Amygdala (tissue), 56 donors: ENCODE measurements at places on chromosomes 16 and 17.
A peak's percentile ranks its signal among the peaks of the same experiment; 100 is the strongest.

GRCh38 chr16:67666032-67666551 is 458 bp downstream of the ENKD1 start:
- DNase-seq, result no peak

DNA sequence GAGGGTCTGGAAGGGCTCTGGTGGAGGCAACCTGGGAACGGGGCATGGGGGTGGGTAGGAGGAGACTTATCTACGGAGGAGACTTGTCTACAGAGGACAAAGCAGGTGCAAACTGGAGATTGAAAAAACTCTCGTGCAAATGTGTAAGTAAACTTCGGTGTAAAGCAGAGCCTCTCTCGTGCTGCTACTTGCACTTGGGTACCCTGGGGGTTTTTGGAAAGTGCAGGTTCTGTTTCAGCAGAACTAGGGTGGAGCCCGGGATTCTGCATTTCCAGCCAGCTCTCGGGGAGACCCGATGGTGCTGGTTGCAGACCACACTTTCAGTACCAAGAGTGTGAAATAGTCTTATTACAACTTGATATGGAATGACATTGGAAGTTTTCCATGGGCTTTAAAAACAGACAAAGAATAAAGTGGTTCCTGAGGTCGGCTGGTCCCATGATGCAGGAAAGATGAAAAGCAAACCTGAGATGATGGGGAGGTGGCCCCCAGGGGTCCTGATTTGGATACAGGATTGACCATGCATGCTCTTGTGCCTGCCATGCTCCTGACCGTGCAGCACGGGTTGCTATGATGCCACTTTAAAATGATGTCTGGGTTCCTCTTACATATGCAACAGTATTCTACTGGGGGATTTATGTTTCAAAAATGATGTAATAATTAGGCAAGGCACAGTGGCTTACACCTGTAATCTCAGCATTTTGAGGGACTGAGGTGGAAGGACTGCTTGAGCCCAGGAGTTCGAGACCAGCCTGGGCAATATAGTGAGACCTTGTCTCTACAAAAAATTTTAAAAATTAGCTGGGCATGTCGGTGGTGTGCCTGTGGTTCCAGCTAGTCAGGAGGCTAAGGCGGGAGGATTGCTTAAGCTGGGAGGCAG is 69.3 kb downstream of the IRF8 start:
- DNase-seq, result no peak

- DNase-seq, result no peak
Observed at GRCh38 chr17:12492450-12492849, 173.2 kb upstream of the MYOCD start.

GRCh38 chr17:82321947-82322466 is 4.6 kb upstream of the CD7 start:
- no peak for DNase-seq

DNA sequence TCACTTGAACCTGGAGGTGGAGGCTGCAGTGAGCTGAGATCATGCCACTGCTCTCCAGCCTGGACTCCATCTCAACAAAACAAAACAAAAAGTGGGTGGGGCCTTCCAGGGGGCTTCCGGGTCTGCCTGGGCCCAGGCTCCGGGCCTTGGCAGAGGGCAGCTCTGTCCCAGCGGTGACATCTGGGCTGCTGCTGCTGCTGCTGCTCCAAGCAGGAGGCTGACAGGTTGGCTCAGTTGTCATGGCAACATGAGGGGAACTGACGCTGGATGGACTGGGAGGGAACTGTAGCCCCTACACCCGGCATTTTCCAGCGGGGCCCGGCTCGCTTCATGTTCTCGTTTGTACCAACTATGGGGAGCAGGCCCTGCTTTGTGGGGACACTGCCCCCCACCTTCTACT is 4.0 kb downstream of the BAIAP3 start:
- DNase-seq, result no peak

- no peak for DNase-seq
Observed at GRCh38 chr16:86044881-86045590, 146.1 kb downstream of the IRF8 start.

DNA sequence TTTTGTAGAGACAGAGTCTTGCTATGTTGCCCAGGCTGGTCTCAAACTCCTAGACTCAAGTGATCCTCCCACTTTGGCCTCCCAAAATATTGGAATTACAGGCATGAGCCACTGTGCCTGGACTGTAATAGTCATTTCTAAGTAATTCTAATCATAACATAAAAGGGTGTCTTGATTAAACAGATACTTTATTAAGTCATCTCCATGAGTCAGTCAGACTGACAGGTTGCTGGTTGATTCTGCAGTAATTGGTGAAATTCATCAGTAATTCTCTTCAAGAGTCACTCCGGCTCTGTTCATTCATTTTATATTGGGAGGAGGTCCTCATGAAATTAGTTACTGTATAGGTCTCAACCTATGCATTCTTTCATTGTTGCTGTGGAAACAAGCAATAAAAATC is 85.6 kb downstream of the SPECC1 start:
- no peak for DNase-seq

DNA sequence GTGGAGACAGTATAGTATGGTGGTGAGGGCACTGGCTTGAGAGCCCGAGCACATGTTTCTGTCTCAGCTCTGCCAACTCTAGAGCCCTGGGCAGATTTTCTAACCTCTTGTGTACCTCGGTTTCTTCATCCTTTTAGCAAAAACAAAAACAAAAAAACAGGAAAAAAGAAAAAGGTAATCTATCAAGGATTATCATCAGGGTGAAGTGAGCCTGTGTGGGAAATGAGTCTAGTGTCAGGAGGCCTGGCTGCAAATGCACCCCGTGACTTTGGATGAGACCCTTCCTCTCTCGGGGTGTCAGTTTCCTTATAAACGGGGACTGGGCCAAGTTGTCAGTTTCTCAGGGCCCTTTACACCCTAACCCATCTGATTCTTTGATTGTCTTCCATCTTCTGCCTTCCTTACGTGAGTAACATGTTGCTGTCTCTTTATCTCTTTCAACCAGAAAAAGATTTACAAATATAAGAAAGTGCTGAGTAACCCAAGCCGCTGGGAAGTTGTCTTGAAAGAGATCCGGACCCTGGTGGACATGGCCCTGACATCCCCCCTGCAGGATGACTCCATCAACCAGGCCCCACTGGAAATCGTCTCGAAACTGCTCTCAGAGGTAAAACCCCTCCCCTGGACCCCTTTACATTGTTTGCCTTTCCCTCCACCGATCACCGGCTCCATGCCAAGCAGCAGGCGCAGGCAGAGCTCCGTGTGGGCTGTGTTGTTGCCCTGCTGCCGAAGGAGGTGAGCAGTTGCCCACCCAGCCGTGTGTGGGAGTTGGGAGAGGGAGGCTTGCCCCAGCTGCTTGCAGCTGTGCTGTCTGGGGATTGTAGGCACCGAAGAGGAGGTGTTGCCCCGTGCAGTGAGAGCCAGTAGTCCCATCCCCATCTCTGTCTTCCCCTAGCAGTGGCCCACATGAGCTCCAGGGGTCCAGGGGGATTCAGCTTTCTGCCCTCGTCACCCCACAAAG is 127.1 kb upstream of the PLCG2 start:
- no peak for DNase-seq

DNA sequence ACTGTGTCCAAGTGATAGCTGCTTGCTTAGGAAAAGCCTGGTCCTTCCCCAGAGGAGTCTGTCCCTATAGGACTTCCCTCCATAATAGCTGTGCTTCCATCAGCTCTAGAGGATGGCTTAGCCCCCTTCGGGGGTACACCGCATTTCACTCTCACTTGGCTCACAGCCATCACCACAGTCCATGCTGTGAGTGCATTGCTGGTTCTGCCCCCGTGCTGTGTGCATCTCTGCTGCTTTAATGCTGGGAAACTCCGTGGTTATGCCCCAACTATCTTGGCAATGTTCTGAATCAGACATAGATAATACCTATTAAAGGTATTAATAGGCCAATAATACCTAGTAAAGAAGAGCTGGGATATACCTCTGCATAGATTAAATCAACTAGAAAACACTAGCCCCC is 58.3 kb downstream of the SIAH1 start:
- no peak for DNase-seq

DNA sequence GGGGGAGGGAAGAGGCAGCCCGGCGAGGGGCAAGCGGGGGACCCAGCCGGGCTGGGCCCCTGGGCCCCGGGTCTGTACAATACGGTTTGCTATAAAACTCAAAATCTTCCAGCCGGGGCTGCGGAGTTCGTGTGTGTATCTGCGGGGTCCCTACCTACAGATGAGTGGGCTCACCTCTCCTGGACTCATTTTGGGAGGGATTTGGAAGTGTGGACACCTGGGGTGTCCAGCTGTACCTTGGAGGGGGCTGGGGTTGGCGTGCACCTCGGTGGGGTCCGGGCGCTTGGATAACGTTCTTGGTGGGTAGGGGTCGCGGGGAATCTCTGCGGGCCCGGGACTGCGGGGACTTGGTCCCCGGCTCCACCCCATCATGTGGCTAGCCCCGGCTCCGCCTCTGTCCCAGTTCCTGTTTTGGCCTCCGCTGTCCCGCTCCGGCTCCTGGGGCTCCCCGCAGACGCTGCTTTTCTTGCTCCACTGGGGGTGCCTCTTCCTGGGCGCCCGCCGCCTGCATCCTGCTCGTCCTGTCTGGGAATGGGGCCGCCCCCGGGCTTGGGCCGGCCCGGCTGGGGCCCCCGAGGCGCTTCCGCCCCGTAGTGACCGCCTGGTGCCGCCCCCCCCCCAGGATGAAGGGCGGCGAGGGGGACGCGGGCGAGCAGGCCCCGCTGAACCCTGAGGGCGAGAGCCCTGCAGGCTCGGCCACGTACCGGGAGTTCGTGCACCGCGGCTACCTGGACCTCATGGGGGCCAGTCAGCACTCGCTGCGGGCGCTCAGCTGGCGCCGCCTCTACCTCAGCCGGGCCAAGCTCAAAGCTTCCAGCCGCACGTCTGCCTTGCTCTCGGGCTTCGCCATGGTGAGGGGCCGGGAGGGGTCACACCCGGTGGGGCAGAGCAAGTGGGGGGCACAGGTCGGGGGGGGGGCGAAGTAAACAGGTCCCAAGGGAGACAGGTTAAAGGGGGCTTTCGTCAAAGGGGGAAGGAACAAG is at the start of gene ORAI3:
TSS of gene ORAI3 (plus strand) at position 402 of the 983 bp plus-strand sequence. CDS start at position 624, 222 bp downstream.
- DNase-seq, result peak; percentile 29

GRCh38 chr17:57944908-57945307 is 10.3 kb downstream of the CUEDC1 start:
- DNase-seq, result no peak

- DNase-seq, result no peak
Observed at GRCh38 chr17:83098241-83099085, 19.1 kb downstream of the METRNL start.

- DNase-seq, result no peak
Observed at GRCh38 chr17:2075336-2076086, 20.6 kb downstream of the HIC1 start.

- no peak for DNase-seq
Observed at GRCh38 chr16:4987580-4988374, 29.6 kb downstream of the SEC14L5 start.

GRCh38 chr16:7605812-7606211 is 273.2 kb downstream of the RBFOX1 start:
- DNase-seq, result no peak

GRCh38 chr16:89045181-89045815 is 48.4 kb upstream of the ACSF3 start:
- DNase-seq, result no peak

DNA sequence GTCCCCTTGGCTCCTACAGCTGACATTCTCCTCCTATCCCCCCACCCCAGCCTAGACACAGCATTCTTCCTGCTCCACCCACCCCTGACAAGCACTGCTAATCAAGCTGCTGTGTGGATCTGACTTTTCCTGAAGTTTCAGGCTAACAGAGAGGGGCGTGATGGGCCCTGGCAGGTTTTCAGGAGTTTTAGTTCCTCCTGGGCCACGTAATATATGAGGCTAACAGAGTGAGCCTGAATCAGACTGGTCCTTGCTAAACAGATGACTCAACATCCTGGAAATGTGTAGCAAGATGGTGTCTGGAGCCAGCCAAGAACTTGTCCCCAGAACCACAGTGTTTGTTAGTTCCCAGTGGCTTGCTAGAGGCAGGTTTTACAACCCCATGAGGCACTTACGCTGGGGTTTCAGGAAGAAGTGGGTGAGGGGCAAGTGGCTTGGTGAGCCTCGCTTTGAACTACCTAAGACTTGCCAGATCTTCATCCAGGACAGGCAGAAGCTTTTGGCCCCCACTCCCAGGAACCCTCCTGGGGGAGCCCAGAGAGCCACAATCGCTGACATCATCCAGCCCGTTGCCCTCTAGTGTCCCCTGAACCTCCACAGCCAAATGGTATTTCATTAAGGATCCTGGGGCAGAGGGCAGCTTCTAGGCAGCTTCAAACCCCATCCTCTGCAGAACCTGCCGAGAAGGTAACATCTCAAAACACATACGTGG is 15.9 kb downstream of the TMEM92 start:
- DNase-seq, result no peak

- DNase-seq, result no peak
Observed at GRCh38 chr17:36117505-36118382, 14.1 kb downstream of the CCL4 start.

DNA sequence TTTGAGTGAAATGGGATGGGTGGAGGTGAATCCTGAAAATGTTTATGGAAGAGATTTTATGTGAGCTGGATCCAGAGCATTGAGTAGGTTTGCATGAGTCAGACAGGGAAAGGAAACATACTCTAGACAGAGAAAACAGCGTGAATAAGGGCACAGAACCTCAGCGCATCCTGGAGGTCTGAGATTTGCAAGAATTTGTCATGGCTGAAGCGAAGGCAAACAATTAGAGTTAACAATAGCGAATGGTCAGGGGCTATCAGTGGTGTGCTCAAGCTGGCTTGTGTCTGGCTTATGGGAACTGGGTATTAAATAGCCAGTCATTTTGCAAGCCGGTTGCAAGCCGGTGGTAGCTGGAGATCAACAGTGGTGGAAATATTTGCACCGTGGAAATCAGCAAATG is 36.4 kb downstream of the MAP2K6 start:
- DNase-seq, result no peak

DNA sequence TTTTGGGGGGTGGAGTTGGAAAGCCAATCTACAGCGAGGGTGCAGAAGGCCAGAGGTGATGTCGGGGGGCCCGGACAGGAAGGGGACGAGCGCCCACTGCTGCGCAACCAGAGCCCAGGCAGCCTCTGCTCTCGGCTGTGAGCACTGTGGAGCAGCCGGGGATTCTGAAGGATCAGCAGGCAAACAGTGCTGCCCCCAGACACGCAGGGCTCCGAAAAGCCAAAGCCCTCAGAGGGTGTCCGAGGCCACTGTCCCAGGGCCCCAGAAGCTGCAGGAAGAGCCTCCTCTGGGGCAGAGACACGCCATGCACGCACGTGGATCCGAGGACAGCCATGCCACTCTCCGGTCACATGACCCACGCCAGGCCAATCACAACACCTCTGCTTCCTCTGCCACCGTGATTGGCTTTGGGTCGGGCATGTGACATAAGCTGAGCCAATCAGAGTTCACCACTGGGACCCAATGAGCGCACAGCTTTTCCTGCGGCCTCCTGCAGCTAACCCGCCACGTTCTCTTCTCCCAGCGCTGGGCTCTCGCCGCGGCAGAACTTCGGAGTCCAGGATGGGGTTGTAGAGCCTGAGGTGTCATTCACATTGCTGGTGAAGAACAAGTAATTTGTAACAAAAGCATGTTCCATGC is 40.7 kb downstream of the ACTG1 start:
- DNase-seq, result peak; percentile 72

DNA sequence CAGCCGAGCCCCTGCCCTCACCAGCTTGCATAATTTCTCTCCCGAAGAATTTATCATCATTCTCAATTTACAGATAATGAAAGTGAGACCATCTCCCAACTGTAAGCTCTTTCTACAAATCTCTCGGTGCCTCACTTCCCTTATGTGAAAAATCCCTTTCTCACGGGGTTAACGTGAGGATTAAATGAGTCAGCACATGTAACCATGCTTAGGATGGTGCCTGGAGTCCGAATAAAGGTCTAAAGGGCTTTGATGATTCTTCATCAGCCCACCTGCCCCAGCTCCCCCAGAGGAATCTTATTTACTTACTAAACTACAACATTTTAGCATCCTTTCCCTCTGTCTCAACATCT is 24.8 kb upstream of the PIK3R6 start:
- no peak for DNase-seq
